Stimulated activated CD8-positive, alpha-beta memory T cell treated with anti-CD3 and anti-CD28 coated beads, Interleukin-4, amount 100 ng/mL, for 24 hours (primary cell): ENCODE measurements at places on chromosomes 16 and 17.

DNA sequence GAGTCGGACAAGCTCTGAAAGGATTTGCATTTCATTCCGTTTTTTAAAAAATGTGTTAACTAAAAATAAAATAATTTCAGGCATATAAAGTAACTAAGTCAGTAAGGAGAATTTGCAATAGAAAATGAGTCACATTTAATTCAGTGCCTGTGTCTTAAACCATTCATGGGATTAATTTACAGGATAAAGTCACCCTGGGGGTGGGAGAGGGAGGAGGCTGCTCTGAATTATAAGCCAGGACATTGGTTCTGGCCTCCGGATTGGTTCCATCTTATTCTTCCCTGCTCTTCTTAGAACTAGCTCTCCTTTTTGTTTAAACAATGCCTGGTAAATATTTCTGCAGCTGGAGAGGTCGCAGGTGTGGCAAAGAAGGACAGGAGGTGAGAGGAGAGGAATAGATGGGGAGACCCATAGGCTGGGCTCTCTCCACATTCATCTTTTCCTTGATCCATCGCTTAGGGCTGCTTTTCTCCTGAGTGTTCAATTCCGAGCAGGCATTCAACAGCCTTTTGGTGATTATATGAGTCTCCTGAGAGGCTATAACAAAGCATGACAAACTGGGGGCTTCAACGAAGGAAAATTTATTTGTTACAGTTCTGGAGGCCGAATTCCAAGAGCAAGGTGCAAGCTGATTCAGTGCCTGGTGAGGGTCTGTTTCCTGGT is 319.2 kb downstream of the PHKB start:
- no peak for DNase-seq

DNA sequence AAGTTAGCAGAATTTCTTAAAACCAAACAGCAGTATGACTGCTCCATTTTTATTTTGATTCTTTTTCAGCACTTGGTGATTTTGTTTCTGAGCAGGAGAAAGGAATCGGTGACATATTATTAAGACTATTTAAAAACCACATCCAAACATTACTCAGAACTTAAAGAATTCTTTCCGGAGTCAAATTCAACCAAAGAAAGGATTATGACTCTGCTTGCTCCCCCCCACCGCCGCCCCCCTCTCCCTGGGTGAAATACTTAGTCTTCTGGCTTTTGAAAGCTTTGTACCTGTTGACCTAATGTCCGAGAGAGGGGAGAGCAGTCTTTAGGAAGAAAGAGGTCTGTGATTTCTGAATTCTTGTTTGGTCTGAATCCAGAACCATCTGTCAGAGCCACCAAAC is 17.9 kb upstream of the COL1A1 start:
- no peak for DNase-seq

DNA sequence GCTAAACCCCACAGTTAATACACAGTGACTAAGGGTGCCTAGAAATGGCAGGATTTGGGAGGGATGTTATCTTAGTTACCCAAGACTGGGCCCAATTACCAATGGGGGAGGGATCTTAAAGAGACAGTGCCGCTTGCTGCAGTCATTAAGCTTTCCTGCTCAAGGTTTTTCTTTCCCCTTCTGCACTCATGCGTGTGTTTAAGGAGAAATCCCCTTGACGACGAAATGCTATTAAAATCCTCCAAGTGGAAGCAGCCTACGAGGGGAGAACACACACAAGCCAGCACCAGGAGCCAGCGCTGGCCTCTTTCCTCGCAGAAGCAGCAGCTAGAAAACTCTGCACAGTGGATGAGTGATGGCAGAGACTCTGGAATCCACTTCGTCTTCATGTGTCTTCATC is 22.0 kb downstream of the SALL1 start:
- no peak for DNase-seq

- no peak for DNase-seq
These were observed 12.3 kb downstream of the ADORA2B start for GRCh38 chr17:15957206-15957605.

DNA sequence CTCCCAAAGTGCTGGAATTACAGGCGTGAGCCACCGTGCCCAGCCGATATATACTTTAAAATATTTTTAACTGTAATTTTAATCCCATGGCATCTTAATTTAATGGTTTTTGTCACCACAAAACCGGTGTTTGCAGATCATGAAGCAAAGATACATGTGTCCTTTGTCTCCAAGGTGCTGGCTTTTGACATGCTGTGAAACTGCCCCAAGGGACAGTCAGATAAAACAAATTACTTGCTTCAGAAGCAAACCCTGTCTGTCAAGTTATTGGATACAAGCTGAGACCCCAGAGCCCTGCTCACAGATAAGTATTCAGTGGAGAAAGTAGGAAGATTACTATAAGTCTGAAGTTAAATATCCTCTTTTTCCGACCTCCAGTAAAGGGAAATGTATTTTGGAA is 39.8 kb downstream of the ARL4D start:
- no peak for DNase-seq

DNA sequence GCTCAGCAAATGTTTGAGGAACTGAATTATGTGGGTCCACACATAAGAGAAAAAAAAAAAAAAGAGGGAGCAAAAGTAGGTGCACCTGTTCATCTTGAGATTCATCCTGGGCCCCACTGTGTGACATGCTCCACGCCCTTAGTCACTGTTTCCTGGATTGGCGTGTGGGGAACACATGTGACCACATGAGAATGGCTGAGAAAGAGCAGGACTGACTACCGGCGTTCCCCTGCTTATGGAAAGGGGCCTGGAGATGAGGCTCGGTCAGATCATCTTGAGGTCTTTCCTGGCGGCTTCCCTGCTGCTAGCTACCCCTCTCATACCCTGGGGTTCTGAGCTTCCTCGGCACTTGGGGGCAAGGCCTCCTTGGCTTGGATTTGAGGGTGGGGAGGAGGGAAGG is 3.9 kb downstream of the DEXI start:
- DNase-seq = no peak

GRCh38 chr17:80941743-80942422 is 49.8 kb upstream of the CHMP6 start:
- no peak for DNase-seq

DNA sequence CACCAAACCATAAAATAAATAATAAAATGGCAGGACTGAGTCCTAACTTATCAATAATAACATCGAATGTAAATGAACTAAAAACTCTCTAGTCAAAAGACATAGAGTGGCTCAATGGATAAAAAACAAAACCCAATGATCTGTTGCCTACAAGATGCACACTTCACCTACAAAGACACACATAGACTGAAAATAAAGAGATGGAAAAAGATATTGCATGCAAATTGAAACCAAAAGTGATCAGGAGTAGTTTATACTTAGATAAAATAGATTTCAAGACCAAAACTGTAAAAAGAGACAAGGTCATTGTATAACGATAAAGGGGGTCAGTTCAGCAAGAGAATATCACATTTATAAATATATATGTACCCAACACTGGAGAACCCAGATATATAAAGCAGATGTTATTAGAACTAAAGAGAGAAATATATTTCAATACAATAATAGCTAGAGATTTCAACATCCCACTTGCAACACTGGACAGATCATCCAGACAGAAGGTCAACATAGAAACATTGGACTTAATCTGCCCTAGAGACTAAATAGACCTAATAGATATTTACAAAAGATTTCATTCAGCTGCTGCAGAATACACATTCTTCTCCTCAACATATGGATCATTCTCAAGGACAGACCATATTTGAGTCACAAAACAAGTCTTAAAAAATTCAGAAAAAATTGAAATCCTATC is 29.8 kb downstream of the SLC47A2 start:
- DNase-seq = no peak

- no peak for DNase-seq
These were observed 30.2 kb upstream of the CPPED1 start for GRCh38 chr16:12833926-12834325.

DNA sequence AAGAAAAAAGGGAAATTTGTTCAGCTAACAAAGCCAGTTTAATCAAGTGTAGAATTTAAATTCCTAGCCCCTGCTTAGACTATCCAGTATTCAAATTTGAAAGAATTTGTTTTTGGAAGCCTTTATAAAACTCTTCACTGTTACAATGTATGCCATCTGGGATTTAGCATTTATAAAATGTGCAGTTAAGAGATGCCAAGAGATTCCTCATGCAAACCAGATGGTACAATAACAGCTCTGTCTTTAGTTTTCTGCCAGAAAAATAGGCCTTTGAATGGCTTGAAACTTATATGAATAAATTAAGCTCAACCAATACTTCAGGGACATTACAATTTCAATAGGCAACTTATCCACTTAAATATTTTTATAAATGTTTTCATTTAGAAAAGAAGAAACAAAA is 6.8 kb upstream of the ANKS4B start:
- no peak for DNase-seq

DNA sequence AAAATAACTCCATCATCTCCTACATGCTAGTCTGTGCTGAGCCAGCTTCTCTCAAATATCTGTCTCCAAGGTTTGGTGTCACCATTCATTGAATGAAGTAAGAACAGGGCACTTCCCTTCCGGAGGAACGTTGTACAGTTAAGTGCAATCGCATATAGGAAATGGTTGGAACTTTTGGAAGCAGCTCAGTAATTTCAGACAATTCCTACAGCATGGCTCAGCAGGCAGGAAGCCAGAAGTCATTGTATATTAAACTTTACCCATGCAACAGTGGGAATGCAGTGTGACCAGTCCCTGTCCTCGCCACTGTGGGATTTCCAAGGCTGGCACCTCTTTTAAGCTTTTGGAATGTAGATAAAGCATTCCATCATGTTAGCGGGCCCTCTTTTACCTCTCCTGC is 51.1 kb upstream of the MYH2 start:
- no peak for DNase-seq

- DNase-seq = no peak
These were observed 186.5 kb downstream of the STX8 start for GRCh38 chr17:9389111-9389527.

- peak; percentile 64 for DNase-seq
These were observed at the start of gene ROGDI for GRCh38 chr16:4801962-4802658. Gene ROGDI (minus strand): TSS chr16:4802633. CDS start chr16:4802571, 62 bp downstream.

GRCh38 chr17:79294459-79295071 is 219.9 kb downstream of the ENGASE start:
- peak; percentile 12 for DNase-seq

GRCh38 chr17:52030052-52030451 is 128.5 kb downstream of the CA10 start:
- DNase-seq = no peak

GRCh38 chr16:81094771-81095251 is 1.4 kb downstream of the GCSH start:
- DNase-seq = no peak

GRCh38 chr16:56894331-56894917 is 29.4 kb downstream of the SLC12A3 start:
- DNase-seq = no peak

GRCh38 chr17:63295288-63295687 is 150.8 kb downstream of the CYB561 start:
- DNase-seq = no peak

DNA sequence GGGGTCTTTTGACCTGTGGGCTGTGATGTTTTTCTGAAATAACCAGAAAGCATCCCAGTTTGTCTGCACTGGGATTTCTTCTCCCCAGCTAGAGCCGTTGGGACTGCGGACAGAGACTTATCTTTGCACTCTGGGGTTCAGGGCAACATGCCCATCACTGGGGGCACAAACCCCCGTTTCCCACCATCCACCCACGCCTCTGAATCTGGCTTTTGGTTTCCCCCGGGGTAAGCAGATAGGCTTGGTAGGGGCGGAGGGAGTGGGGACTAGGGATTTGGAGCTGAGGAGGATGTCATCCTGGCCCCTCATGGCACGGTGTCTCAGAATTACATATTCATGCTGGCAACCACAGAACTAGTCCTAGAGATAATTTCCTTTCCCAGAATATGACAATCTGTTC is 68.6 kb downstream of the CCDC182 start:
- no peak for DNase-seq

GRCh38 chr16:2711370-2712062 is 8.5 kb downstream of the PRSS27 start:
- DNase-seq = no peak

DNA sequence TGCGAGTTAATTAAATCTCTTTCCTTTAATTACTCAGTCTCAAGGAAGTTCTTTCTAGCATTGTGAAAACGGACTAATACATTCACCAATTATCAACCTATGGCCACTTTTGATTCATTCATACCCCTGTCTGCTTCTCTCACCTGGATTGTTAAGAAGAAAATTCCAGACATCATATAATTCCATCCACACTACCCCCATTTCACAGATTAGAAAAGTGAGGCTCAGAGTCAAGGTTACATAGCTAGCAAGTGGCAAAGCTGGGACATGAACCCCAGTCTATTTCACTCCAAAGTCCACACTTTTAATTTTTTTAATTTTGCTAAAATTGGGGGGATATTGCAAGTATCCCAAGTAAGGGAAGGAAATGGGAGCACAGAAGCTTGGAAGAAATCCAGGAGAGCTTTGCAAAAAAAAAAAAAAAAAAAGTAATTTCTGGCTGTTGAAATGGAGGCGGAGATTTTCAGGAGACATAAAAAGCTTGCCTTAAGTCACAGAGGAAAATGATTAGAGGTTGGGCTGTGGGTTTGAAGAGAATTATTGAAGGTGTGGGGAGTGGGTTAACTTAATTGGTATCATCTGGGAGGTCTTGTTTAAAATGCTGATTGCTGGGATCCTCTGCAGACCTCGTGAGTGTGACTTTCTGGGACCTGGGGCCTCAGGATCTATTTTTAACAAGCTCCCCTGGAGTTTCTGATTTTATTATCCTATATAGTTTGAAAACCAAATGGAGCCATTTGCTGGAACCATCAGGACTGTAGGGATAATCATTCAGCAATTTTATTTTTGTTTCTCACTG is 42.3 kb upstream of the ZKSCAN2 start:
- DNase-seq = no peak

DNA sequence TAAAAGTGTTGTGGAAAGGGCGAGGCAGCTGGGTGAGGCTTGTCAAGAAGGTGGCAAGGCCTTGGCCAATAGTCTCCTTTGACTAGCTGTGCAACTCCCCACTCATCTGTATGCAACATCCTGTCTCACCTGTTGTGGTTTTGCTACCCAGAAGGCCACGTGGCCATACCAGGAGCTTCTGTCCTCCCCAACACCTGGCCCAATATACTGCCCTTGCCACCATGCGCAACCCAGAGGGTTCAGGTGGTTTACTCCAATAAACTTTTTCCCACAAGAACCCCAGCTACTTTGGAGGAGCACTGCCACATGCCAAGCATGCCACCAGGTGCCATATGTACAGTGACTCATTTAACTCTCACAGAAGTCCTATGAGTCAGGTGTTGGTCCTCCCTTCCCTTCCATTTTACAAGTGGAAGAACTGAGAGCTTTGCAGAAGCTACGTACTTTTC is 10.2 kb downstream of the MYO19 start:
- no peak for DNase-seq

GRCh38 chr17:19799796-19800195 is 51.7 kb upstream of the ALDH3A1 start:
- DNase-seq = no peak

GRCh38 chr16:5865236-5865635 is 767.6 kb upstream of the EEF2KMT start:
- no peak for DNase-seq

DNA sequence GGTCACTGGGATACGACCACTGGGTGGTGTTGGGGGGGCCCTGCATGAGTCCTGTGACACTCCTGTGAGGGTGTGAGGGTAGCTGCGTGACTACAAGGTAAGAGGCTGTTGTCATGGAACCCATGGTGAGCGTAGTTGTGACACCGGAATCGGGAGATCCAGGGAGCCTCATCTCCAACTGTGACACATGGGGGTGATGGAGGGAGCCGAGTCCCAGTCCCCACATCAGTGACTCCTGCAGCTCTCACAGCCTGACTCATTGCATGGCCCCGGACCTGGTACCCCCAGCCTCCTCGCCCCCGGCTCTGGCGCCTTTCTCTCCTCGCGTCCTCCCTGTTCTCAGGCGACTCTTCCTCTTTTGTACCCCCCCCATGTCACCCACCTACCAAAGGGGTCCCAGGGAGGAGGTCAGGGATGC is 14.2 kb downstream of the CDH16 start:
- DNase-seq = no peak
